T-cell (primary cell): ENCODE measurements at places on chromosomes 11 and 22. TPM values are rescaled to one million over a fixed set of nuclear protein-coding genes. Genes with fewer than 3 reads are reported as not detected.

Gene MMP3
- not detected for total RNA-seq

DNA sequence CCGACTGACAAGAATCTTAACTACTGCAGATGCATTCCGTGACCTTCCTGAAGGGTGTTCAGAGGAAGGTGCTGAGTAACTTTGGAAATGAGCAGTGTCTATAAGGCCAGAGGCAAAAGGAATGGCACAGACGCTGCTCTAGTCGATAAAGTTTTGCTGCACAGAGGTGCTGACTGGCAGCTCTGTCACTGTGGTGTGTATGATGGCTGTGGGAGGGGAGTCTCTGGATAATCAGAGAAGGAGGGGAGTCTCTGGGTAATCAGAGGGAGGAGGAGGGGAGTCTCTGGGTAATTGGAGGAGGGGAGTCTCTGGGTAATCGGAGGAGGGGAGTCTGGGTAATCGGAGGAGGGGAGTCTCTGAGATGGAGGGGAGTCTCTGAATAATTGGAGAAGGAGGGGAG lies 18.4 kb downstream of the PTDSS2 start:
- DNase-seq, result no peak

Gene UBE4A
- total RNA-seq, result 41.8 TPM

DNA sequence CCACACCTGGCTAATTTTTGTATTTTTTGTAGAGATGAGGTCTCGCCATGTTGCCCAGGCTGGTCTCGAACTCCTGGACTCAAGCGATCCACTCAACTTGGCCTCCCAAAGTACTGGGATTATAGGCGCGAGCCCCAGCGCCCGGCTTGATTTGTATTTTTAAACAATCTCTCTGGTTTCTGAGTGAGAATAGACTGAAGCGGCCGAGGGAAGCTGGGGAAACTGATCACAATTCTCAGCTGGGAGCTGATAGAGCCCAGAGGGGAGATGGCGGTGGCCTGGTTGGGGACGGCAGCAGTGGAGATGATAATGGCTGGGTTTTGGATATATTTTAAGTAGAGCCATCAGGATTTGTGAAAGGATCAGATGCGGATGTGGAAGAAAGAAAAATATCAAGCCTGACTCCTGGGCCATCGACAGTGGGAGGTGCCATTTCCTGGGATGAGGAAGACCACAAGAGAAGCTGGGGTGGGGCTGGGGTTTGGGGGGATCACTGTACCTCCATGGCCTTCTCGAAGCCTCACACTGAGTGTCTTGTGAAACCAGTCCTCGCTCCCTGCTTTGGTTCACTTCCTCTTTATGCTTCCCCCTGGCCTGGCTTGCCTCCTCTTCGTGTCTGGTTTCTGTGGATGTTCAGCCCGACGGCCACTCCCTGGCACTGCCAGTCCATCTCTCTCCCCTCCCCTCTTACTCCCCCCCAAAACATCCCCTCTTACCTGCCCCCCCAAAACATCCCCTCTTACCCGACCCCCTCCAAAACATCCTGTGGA lies 51.9 kb downstream of the IGLL1 start:
- DNase-seq, result no peak

Gene ARHGAP8
- 1.1 TPM for total RNA-seq

GRCh38 chr11:70756341-70756740 lies 358.0 kb downstream of the CTTN start:
- DNase-seq, result no peak

GRCh38 chr11:73248526-73249185 lies 23.5 kb upstream of the P2RY6 start:
- no peak for DNase-seq

DNA sequence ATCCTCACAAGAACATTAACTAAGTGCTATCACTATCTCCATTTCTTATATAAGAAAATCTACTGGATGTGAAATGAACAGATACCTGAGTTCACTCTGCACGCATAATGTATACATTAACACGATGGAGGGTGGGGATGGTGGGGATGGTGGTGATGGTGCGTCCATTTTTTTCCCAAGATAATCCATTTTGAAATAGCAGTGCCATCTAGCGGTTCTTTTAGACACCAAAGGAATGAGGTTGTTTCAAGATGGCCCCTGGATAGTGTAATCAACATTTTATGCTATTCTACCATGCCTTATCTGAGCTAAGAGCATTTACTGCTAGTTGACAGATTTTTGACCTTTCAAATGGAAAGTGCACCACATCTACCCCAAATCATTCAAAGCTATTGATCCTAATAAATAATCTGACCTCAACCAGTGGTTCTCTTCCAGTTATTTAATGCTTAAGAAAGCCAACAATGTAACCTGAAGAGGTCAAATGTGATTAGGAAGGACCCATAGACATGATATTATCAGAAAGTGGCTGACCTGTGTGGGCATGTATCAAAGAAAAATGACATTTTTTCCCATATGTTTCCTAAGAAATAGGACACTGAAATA lies 714.7 kb upstream of the TENM4 start:
- DNase-seq, result no peak

DNA sequence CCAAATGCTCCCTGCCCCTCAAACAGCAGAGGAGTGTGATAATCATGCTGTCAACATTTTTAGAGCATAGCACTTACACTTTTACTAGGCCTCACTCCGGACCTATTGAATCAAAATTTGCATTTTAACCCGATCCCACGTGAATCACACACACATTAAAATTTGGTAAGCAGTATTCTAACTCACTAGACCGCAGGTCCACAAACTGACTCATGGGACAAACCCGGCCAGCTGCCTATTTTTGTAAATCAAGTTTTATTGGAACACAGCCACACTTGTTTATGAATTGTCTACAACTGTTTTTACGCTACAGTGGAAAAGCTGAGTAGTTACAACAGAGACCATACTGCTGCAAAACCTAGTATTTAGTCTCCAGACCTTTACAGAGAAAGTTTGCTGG lies 43.3 kb downstream of the SNX19 start:
- DNase-seq, result no peak

- no peak for DNase-seq
Observed at GRCh38 chr11:87281496-87281895, 243.8 kb downstream of the TMEM135 start.

- no peak for DNase-seq
Observed at GRCh38 chr22:30591191-30591587, 521 bp downstream of the PES1 start.

- no peak for DNase-seq
Observed at GRCh38 chr11:102234779-102235439, 82.4 kb upstream of the BIRC3 start.

Gene CASP5
- total RNA-seq, result 0.38 TPM

Gene PHF21B
- total RNA-seq, result 0.36 TPM

DNA sequence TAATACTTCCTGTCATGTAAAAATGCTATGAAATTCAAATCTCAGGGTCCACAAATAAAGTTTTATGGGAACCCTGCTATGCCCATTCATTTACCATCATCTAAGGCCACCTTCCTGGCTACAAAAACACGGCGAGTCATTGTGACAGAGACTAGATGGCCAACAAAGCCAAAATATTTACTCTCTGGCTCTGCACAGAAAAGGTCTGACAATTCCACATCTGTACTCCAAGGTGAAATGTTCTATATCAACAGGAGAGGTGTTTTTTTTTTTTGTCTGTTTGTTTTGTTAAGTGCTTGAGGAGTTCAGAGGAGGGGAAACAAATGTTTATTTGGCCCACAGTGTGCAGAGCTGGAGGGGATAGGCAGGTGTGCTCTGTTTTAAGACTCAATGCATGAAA lies 18.6 kb upstream of the TMA7B start:
- DNase-seq, result no peak

DNA sequence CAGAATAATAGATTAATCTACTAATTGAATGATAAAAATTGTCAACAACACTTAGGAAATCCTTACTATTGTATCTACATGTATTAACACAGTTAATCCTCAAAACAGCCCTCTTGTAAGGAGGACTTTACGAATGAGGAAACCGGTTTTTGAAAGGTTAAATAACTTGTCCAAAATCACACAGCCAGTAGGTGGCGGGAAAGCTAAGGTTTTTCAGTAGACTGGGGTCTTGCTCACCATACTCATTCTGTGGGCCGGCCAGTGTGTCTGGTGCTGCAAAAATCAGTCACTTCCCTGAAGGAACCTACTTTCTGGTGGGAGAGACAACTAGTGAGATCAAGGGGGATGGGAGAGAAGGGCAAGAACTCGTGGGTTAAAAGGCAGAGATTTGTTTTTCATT lies 3.8 kb downstream of the DCPS start:
- DNase-seq, result no peak

Gene EFCAB6
- total RNA-seq, result 0.89 TPM

Gene GVQW3
- total RNA-seq, result 5.9 TPM

Gene LRRC10B
- 0.21 TPM for total RNA-seq

DNA sequence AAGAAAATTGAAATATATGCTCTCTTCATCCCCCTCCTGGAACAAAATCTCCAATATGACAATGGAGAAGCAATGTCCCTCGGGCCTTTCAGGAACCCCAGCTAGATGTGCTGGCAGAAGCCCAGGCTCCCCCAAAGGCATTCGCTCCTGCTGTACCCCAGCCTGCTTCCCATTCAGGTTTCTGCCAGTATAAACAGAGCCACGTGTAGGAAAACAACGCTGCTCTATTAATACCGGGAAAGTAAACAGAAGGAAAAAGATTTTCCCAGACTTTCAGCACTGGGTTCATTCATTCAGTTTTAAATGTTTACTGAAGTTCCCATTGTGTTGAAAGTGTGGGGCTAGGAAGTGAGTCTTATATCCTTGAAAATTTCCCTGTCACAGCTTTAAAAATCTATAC lies 147.1 kb downstream of the CADM1 start:
- DNase-seq, result no peak

Gene RFPL2
- 1.3 TPM for total RNA-seq

Gene BSCL2
- 21.9 TPM for total RNA-seq

GRCh38 chr22:29319072-29319471 lies 3.6 kb upstream of the RASL10A start:
- DNase-seq, result no peak

Gene MYOD1
- total RNA-seq, result not detected

Gene MUC2
- not detected for total RNA-seq

DNA sequence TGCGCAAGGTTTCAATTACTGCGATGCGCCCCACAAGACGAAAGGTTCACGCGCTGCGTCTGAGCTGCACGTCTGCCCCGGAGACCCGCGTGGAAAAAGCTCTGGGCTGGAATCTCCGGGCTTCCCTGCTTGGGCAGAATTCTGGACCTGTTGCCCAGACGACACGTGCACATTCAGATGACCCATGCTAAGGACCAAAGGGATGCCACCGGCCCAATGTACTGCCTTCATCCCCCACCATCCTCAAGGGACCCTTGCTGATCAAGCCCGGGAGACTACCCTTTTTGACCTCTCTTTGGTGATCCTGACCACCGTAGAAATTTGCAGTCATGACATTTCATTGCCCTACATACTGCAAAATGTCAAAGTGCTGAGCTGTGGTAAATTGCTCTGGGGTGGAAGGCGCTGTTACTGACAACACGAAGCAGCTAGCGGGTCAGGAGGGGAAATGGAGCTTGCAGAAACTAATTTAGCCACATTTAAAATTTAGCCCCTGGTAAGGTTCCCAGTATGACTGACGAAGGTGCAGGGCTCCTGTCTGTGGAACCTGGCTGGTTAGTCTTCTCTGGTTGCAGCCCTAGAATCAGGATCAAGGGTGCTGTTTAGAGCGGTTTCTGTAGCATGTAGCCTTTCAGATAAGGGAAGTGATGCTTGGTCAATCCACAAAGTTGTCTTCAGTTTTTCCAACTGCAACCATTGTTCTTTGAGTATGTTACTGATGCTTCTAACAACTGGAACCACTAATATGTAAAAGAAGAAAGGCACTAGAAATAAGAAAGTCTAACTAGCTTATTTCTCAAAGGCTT lies 81.9 kb downstream of the PRR5L start:
- DNase-seq, result no peak

GRCh38 chr11:109789901-109790300 lies 303.3 kb upstream of the ZC3H12C start:
- no peak for DNase-seq

GRCh38 chr11:73384872-73385689 lies 8.9 kb downstream of the RELT start:
- peak; percentile 18 for DNase-seq

Gene VPREB3
- 1.7 TPM for total RNA-seq

Gene POU2F3
- not detected for total RNA-seq

Gene APLP2
- total RNA-seq, result 61.9 TPM

DNA sequence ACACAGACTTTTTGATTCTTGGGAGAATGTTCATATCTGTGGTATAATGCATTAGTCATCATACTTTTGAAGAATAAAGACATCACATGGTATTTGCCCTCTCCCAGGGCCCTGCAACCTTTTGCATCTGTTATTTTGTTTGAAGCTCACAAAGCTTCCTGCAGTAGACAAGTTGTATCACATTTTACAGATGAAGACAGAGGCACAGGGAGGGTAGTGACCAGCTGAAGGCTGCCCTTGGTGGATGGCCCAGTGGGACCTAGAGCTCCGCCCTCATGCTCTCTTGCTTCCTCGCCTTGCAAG lies 66.4 kb downstream of the UBASH3B start:
- DNase-seq, result peak; percentile 14

Gene FRMD8
- 78.0 TPM for total RNA-seq

Gene FGF4
- total RNA-seq, result not detected

Gene OR52N1
- total RNA-seq, result not detected

Gene APOBEC3F
- total RNA-seq, result 29.1 TPM
